HCEC 1CT (cell line): ENCODE measurements at places on chromosomes 1 and 21.

- no peak for DNase-seq
Observed at GRCh38 chr1:150829751-150830150, 21.7 kb upstream of the CTSK start.

- DNase-seq = no peak
Observed at GRCh38 chr1:3383679-3384078, 70.8 kb upstream of the ARHGEF16 start.

DNA sequence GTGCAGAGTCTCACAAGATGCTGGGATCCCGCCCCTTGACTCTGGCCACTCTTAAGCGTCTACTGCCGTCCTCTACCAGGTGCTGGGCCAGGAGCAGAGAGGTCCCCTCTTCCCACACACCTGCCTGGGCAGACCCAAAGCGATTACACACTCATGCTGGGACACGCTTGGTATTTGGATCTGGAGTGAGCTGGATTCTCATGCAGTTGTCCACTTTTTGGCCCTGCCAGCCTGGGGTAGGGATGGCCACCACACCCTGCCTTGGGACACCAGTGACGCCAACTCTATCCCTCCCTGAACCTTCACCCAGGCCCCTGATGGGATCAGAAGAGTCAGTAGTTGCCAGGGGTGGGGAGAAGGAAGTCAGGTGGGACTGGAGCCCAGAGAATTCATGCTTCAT lies 28.6 kb downstream of the ITPKB start:
- DNase-seq = no peak

DNA sequence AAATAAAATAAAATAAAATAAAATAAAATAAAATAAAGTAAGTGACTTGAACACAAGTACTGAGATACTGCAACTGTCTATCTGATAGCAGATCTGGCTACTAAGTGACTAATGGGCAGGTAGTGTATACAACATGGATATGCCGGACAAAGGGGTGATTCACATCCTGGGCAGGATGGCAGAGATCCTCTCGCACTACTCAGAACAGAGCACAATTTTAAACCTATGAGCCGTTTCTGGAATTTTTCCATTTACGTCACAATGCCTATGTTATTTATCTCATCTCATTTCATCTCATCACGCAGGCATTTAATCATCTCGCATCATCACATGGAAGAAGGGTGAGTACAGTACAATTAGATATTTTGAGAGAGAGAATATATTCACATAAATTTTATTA lies 233.3 kb upstream of the COA6 start:
- peak; percentile 41 for DNase-seq
